ENCODE measurements at places on chromosomes 3 and 15.

- no peak overlapping the region for H3K27ac ChIP-seq
- peaks cover 8% of the 10 kb centered on the region for H3K27me3 ChIP-seq
- H3K4me3 ChIP-seq: peak overlapping the region; percentile 25
- DNase-seq: peak; percentile 71
- H3K36me3 ChIP-seq: no peaks in the 10 kb centered on the region
Measured at GRCh38 chr15:31391687-31392671, 65.3 kb downstream of the KLF13 start.

DNA sequence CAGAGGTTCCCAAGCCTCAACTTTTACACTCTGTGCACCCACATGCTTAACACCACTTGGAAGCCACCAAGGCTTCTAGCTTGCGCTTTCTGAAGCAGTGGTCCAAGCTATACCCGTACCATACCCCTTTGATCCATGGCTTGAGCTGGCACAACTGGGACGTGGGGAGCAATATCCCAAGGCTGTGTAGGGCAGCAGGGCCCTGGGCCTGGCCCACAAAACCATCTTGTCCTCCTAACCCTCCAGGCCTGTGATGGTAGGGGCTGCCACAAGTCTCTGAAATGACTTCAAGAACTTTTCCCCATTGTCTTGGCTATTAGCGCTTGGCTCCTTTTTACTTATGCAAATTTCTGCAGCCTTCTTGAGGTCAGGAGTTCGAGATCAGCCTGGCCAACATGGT, 16.0 kb upstream of the PSMA4 start:
- no peak overlapping the region for H3K4me3 ChIP-seq
- no peaks in the 10 kb centered on the region for H3K4me1 ChIP-seq
- H3K27me3 ChIP-seq: no peaks in the 10 kb centered on the region
- DNase-seq: no peak

DNA sequence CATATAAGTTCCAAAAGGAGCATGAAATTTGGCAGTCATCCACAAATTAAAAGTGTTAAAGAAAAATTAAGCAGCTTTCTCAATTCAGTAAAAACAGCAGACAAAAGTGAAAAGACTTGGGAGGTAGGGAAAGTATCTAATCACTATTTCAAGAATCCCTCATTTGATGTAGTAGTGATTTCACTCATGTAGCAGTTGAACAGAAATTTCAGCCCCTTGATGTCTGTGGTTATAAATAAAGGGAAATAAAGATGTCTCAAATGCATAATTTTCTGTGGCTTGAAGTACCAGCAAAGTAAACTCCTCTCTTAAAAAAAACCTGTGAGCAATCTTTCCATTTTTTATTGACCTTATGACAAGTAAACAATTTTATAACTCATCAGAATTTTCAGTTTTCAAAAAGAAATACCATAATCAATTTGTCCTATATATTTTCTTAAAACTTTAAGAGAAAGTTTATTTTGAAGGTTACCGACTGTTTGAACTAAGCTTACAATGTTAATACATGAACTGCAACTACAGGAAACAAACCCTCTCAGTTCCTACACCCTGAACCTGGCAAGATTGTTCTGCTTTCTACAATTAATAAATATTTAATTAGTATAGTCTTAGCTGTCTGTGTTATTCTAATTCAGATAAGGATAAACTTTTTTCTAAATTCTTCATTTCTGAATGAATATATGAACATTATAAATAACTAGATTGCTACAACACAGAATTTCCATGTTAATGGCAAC, 94.2 kb downstream of the CBLB start:
- no peak overlapping the region for H3K4me3 ChIP-seq
- H3K36me3 ChIP-seq: no peaks in the 10 kb centered on the region

DNA sequence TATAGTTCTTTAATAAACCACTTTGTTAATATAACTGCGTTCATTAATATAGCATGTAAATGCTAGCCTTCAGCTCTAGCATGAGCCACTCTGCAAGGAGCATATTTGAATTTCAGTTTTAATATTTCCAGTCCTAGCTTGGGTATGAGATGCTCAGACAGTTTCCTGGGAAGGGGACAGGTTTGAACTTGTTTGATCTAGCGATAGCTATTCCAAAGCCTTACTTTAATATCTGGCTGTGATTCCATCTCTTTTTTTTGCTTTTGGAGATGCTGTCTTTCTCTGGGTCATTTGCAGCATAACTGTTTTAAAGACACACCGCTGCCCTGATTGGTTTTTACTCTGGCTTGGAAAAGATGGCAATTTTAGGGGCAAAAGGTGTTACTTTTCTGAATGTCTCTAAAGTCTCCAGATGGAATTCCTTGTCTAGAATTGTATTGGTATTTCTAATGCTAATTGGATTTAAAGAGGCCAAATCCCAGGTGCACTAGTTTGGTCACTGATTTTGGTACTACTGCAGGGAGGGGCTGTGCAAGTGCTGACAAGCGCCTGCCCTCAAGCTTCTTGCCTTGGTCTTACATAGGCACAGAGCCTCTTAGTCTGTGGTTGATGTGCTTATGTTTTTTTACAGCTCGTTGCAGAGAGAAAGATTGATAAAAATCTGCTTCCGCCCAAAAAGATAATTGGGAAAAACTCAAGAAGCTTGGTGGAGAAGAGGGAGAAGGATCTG, 2.8 kb downstream of the NISCH start:
- H3K4me1 ChIP-seq: peaks cover 25% of the 10 kb centered on the region
- no peak overlapping the region for H3K4me3 ChIP-seq
- no peak for DNase-seq
- peaks cover 50% of the 10 kb centered on the region for H3K36me3 ChIP-seq
- H3K27me3 ChIP-seq: no peaks in the 10 kb centered on the region

DNA sequence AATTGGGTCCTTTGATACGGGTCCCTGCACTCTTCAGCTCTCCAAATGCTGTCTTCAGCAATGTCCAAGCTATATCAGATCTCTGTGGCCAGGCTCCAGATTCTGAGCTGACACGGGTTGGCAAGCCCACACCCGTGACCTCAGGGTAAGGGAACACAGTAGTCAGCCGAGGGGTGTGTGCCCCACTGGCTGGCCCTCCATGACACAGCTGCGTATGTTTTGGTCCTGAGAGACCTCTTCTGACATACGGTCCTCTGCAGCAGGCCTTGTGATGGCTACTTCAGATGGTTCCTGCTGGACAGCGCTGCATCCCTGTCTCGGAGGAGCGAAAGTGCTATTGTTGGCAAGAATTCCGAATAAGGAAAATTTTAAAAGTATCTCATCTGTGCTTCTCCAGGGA, 85.2 kb upstream of the ADAMTS17 start:
- no peaks in the 10 kb centered on the region for H3K36me3 ChIP-seq
- no peaks in the 10 kb centered on the region for H3K27me3 ChIP-seq
- H3K4me1 ChIP-seq: no peaks in the 10 kb centered on the region
- H3K4me3 ChIP-seq: no peak overlapping the region
- H3K27ac ChIP-seq: no peak overlapping the region

GRCh38 chr3:112858410-112859069, 11.9 kb upstream of the CD200R1L start:
- H3K27ac ChIP-seq: no peak overlapping the region
- H3K36me3 ChIP-seq: no peaks in the 10 kb centered on the region
- H3K4me1 ChIP-seq: peaks cover 9% of the 10 kb centered on the region
- no peak overlapping the region for H3K4me3 ChIP-seq

DNA sequence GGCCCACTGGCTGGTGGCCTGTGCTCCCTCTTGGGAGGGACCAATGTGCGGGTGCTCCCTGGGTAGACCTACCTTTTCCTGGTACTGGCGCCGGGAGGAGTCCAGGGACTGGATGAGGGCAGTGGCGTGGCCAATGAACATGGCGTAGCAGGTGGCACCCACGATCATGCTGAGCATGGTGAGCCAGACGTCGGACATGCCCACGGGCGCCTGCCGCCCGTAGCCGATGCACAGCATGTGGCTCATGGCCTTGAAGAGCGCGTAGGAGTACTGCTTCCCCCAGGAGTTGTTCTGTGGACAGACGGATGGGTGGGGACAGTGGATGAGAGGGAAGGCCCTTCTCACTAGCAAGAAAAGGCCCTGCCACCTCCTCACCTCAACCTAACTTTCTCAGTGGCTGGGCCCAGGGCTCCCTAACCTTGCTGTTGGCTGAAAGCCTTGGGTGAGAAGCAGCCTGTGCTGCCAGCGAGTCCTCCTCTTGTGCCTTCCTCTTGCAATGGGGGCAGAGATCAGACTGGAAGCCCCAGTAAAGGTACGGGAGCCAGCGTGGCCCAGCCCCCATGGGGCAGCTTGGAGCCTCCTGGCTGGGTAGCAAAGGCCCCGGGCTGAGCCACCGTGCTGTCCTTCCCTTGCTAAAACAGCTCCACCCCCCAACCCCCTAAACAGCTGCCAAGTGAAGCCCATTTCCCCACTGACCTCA, 39.1 kb downstream of the HCN4 start:
- H3K4me1 ChIP-seq: peaks cover 12% of the 10 kb centered on the region
- H3K27me3 ChIP-seq: peaks cover 7% of the 10 kb centered on the region
- H3K27ac ChIP-seq: no peak overlapping the region
- no peak overlapping the region for H3K4me3 ChIP-seq

DNA sequence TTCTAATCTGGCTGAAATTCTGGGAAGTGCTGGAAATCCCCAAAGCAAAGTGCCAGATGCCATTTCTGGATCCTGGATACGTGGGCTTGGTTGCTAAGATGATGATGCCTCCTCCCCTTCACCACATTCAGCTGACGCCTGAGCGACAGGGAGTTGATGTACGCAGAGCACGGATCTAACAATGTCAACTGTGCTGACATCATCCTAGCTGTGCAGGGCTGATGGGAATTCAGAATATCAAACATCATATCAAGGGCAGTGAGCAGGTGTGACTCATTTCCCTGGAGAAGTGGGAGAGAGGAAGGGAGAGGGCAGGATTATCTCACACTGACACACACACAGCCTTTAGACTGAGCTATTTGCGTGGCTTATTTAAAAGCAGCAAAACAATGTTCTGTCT, 92.6 kb upstream of the ZBTB20 start:
- peaks cover 13% of the 10 kb centered on the region for H3K4me1 ChIP-seq
- H3K27me3 ChIP-seq: no peaks in the 10 kb centered on the region
- H3K36me3 ChIP-seq: no peaks in the 10 kb centered on the region
- peak; percentile 70 for DNase-seq
- H3K27ac ChIP-seq: peak overlapping the region; percentile 59

- H3K36me3 ChIP-seq: peaks cover 83% of the 10 kb centered on the region
- no peaks in the 10 kb centered on the region for H3K4me1 ChIP-seq
- no peak overlapping the region for H3K4me3 ChIP-seq
- H3K27ac ChIP-seq: no peak overlapping the region
- no peak for DNase-seq
Measured at GRCh38 chr3:156702367-156702766, 28.0 kb downstream of the TIPARP start.

DNA sequence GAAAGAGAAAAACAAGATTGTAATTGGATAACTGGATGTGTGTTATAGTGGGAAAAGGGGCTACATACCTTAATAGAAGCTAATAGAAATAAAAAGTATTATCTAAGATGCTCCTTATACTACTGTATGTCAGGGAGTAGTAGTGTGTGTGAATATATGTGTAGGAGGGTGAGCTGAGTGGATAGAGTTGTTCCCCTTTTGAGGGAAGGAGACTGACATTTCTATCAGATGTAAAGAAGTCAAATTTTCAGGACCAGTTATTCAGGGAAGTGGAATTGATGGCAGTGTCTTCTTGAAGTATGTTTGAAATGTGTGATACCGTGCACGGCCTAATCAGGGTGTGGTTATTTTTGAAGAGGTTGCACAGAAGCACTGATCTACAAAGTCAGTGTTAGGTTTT, 49.1 kb downstream of the PCOLCE2 start:
- DNase-seq: no peak
- no peak overlapping the region for H3K27ac ChIP-seq
- no peaks in the 10 kb centered on the region for H3K27me3 ChIP-seq
- no peak overlapping the region for H3K4me3 ChIP-seq

GRCh38 chr3:172101107-172101506, 61.7 kb downstream of the FNDC3B start:
- no peaks in the 10 kb centered on the region for H3K36me3 ChIP-seq
- H3K27me3 ChIP-seq: no peaks in the 10 kb centered on the region
- DNase-seq: no peak
- H3K27ac ChIP-seq: peak overlapping the region; percentile 30
- H3K4me3 ChIP-seq: no peak overlapping the region

- no peak overlapping the region for H3K27ac ChIP-seq
- no peaks in the 10 kb centered on the region for H3K27me3 ChIP-seq
- H3K36me3 ChIP-seq: no peaks in the 10 kb centered on the region
- H3K4me3 ChIP-seq: no peak overlapping the region
- DNase-seq: no peak
Measured at GRCh38 chr15:79222808-79223207, 59.7 kb upstream of the ANKRD34C start.

- no peak for DNase-seq
- H3K4me1 ChIP-seq: no peaks in the 10 kb centered on the region
- H3K36me3 ChIP-seq: no peaks in the 10 kb centered on the region
- no peak overlapping the region for H3K4me3 ChIP-seq
- H3K27ac ChIP-seq: no peak overlapping the region
- no peaks in the 10 kb centered on the region for H3K27me3 ChIP-seq
Measured at GRCh38 chr3:143634427-143634826, 213.8 kb downstream of the SLC9A9 start.

GRCh38 chr3:15384510-15385237, 42.7 kb downstream of the METTL6 start:
- H3K4me3 ChIP-seq: no peak overlapping the region
- H3K27ac ChIP-seq: no peak overlapping the region
- H3K36me3 ChIP-seq: no peaks in the 10 kb centered on the region

DNA sequence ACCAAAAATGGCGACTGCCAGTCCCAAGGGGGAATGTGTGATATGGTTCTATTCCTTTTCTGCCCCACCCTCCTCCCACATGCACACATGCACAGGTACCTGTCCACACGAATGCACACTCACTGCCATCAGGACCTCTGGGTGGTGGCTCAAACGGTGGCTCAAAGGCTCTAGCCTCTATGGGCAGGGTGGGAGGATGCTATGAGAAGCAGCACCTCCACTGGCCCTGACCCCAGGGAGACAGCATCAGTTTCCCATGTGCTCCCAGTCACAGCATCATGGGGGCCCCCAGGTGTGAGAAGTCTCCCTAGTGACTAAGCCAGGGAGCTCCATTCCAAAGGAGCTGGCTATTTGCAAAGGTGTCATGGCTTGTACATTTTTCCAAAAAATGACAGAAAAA, 15.9 kb downstream of the SEMA3G start:
- no peaks in the 10 kb centered on the region for H3K4me1 ChIP-seq
- no peaks in the 10 kb centered on the region for H3K36me3 ChIP-seq
- DNase-seq: no peak
- no peaks in the 10 kb centered on the region for H3K27me3 ChIP-seq

GRCh38 chr3:184350618-184351017, 10.8 kb downstream of the CLCN2 start:
- peaks cover 68% of the 10 kb centered on the region for H3K36me3 ChIP-seq
- peaks cover 56% of the 10 kb centered on the region for H3K4me1 ChIP-seq
- no peak overlapping the region for H3K4me3 ChIP-seq
- no peaks in the 10 kb centered on the region for H3K27me3 ChIP-seq
- DNase-seq: no peak

- peaks cover 2% of the 10 kb centered on the region for H3K36me3 ChIP-seq
- no peak for DNase-seq
- no peak overlapping the region for H3K4me3 ChIP-seq
- H3K27me3 ChIP-seq: no peaks in the 10 kb centered on the region
- H3K27ac ChIP-seq: no peak overlapping the region
Measured at GRCh38 chr15:80948651-80949292, 40.8 kb downstream of the MESD start.
